ENCODE measurements at places on chromosomes 6 and 20. TPM values are rescaled to one million over a fixed set of nuclear protein-coding genes. Genes with fewer than 3 reads are reported as not detected.

The FLRT3 gene
- 2.4 TPM for total RNA-seq

The PLN gene
- not detected for total RNA-seq

The CCN6 gene
- total RNA-seq = not detected

The TRIM31 gene
- total RNA-seq = 0.72 TPM

The SIRPG gene
- total RNA-seq = not detected

The MCCD1 gene
- not detected for total RNA-seq

The SNRPB2 gene
- total RNA-seq = 115 TPM

The C6orf58 gene
- total RNA-seq = 0.11 TPM

The CDC5L gene
- total RNA-seq = 12.5 TPM

The LY6G5C gene
- total RNA-seq = 1.7 TPM

The ZNF165 gene
- total RNA-seq = 0.94 TPM

The POM121L2 gene
- total RNA-seq = not detected

The EMILIN3 gene
- total RNA-seq = 0.73 TPM

The OR2H1 gene
- total RNA-seq = not detected

The CITED2 gene
- total RNA-seq = 27.0 TPM

The OSBPL2 gene
- total RNA-seq = 18.0 TPM

The CLVS2 gene
- 0.13 TPM for total RNA-seq

The MRPS10 gene
- 33.5 TPM for total RNA-seq

The GSTA2 gene
- not detected for total RNA-seq

The ITCH gene
- 22.6 TPM for total RNA-seq

The MAP7 gene
- total RNA-seq = 19.0 TPM

The KCNQ5 gene
- 1.3 TPM for total RNA-seq

The TMEM244 gene
- not detected for total RNA-seq

The PACRG gene
- total RNA-seq = not detected

The COL9A3 gene
- total RNA-seq = 0.49 TPM

The B3GALT4 gene
- total RNA-seq = 1.0 TPM

The RHAG gene
- total RNA-seq = not detected

All from A549 treated with AZD2906 at 1 μM for 4 hours (cell line).